SHP77 (cell line): ENCODE measurements at places on chromosomes 3 and 15.

DNA sequence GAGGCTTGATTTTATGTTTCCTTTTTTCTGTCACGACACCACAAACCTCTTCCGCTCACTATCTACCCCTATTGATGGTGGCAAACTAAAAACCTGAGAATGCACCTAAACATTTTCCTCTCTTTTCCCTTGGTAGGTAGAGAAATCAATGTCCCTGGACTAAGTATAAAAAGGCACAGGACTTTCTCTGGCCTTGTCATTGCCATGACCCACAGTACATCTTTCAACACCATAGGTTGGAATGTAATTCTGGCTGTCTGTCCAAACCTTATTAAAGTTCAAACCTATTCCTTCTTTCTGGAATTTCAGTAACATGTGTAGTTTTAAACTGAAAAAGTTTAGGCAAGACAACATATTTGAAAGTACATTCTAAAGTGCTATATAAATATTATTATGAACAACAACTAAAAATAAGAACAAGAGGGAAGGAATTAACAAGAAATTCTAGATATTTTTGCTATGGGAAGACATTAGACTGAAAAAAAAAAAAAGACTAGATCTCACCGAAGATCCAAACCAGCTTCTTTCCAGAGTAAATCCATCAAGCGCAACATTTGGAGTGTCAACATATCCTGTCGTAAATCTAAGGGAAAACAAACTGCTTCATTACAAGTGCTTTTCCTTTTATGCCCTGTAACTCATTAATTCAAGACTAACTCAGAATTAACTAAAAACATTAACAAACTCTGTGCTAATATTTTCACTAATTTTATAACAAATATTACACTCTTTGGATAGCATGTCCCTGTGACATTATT lies 73.1 kb downstream of the FAIM start:
- no peak for DNase-seq

GRCh38 chr3:127908202-127908601 lies 6.8 kb upstream of the KBTBD12 start:
- no peak for DNase-seq

GRCh38 chr15:91331581-91331980 lies 231.5 kb downstream of the SV2B start:
- DNase-seq, result no peak

DNA sequence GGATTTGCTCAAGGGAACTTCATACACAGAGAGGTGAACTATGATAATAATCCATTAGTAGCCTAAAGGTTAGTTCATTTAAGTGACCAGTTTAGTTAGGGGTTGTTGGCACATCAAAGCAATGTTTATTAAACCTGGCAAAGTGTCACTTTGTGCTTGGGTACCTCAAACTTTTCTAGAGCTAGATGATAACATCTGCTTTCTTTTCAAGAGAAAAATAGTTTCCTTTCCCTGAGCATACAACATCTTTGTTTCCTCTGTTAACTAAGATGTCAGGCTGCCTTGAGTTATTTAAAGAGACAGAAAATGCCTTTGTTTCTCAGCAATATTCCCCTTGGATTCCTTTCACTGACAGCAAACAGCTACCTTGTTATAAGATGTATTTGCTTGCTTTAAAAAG lies 26.7 kb upstream of the SMAD3 start:
- no peak for DNase-seq

DNA sequence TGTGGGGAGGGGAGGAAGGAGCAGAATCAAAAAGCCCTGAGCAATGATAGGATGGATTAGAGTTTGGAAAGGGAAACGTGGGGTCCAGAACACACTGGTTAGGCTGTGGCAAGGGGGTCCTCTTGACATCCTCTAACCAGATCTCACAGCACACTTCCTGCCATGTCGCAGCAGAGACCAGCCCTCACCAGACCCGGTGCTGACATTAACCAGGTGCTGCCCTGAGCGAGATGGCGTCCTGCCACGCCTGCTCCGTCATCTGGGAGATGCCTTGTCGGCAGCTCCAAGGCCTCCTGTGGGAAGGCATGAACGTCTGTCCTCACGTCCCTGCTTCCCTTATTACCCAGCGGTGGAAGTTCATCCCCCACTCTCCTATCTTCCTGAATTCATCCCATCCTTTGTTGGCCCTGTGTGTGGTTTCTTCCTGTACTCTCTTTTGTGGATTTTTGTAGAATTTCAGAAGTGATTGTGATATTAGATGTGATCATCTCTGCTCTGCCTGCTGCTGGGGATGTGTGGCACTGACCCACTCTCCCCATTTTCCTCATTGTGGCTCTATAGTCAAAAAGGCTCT lies 29.4 kb upstream of the MYZAP start:
- no peak for DNase-seq

- DNase-seq, result no peak
These were observed 5.0 kb upstream of the ARRDC4 start for GRCh38 chr15:97955529-97955928.

GRCh38 chr15:31328428-31328968 lies 1.9 kb downstream of the KLF13 start:
- no peak for DNase-seq

GRCh38 chr3:158718490-158719170 lies 13.6 kb downstream of the RARRES1 start:
- no peak for DNase-seq

- peak; percentile 75 for DNase-seq
These were observed 15.0 kb downstream of the IL12A start for GRCh38 chr3:160003520-160004128.

DNA sequence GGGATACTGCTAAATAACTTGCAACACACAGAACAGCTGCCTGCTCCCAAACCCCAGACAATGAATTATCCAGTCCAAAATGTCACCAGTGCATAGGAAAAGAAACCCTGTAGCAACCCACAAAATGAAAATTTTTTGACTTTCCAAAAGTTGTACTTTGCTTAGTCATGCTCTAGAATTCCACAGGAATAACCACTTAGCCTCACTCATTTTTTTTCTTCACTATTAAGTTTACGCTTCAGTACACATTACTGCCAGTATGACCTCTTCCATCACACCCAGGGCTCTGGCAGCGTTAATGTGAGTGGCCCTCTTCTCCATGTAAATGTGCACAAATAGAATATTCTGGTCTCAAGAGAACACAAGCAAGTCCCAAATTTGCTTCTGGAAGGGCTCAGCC lies 259.8 kb downstream of the MAGI1 start:
- DNase-seq, result no peak

GRCh38 chr3:33093847-33094246 lies 3.1 kb downstream of the GLB1 start:
- no peak for DNase-seq

GRCh38 chr3:124156866-124157712 lies 165.2 kb upstream of the ROPN1 start:
- DNase-seq, result no peak

GRCh38 chr3:177329854-177330253 lies 132.6 kb upstream of the TBL1XR1 start:
- DNase-seq, result no peak

DNA sequence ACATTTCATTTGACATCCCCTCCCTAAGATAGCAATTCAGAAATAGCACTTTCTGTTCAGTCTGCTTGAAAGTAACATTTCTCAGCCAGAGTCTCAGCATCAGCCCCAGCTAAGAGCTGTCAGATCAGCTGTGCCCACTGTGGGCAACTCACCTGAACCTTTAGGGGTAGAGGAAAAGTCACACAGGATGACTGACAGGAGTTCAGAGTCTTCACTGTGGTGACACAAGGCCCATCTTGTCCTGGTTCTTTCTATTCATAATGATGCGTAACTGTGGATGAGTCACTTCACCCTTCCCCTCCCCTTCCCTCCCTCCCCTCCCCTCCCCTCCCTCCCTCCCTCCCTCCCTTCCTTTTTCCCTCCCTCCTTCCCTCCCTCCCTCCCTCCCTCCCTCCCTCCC lies 96.1 kb upstream of the RASGRP1 start:
- DNase-seq, result no peak

GRCh38 chr15:25714538-25714840 lies 148.6 kb downstream of the ATP10A start:
- DNase-seq, result no peak

DNA sequence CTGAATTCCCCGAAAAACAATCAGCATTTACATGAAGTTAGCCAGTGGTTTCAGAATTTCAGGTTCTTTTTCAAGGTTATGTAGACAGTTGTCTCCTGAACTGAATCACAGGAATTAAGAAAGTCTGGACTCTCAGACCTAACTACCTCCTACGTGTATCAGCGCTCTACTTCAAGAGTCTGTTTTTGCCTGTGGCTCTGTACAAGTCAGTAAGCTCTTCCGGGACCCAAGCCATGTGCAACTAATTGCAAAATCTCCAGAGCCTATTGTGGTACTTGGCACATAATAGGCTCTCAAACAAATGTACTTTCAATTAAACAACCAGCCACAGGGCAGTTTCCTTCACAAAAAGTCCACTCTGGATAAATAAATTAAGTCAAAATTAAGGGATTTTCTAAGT lies 414.2 kb downstream of the PDCD6IP start:
- DNase-seq, result no peak

DNA sequence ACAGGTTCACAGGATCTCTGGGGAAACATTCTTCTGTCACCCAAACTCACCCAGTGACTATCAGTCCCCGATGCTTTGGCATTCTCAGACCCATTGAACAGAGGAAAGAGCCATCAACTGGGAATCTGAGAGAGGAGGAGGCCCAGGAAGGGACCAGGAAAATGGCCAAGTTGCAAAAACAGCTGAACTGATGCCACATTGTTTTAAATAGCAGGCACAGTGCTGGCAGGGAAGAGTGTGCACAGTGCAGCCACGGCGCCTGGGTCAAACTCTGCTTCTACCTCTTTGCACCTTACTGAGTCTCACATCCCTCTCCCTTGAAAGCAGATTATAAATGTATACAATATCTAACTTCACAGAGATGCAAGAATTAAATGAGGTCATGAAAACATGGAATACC lies 66.4 kb downstream of the SRGAP3 start:
- no peak for DNase-seq

DNA sequence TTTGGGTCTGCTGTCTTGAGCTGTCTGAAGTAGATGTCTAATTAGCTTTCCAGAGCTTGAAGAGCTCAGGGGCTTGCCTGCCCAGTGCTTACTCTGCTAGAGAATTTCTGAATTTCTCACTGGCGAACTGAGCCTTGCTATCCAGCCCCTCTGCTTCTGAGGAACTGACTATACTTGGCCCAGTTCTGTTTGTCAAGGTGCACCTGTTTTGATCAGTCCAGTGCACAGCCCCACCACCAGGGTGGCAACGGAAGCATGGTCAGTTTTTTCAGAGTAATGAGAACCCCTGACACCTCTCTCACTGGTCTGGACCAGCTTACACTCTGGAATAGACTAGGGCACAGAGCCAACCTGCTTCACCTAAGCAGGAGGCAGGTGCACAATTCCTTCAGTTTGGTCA lies 25.2 kb downstream of the ITGB5 start:
- DNase-seq, result no peak

- DNase-seq, result peak; percentile 22
These were observed 37.4 kb downstream of the ZNF860 start for GRCh38 chr3:32018757-32019564.

DNA sequence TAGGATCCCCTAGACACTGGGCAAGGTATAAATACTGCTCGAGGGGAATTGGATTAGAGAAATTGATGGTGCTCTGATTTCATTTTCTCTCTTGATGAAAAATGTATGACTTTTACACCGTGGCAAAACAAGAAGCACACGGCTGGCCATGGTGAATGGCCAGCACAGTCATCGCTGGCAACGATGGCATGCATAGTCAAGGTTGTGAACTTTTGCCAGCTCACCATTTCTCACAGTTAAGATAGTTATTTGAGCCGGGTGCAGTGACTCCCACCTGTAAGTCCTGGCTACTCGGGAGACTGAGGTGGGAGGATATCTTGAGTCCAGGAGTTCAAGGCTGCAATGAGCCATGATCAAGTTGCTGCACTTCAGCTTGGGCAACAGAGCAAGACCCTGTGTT lies 95.4 kb downstream of the HMG20A start:
- DNase-seq, result no peak

DNA sequence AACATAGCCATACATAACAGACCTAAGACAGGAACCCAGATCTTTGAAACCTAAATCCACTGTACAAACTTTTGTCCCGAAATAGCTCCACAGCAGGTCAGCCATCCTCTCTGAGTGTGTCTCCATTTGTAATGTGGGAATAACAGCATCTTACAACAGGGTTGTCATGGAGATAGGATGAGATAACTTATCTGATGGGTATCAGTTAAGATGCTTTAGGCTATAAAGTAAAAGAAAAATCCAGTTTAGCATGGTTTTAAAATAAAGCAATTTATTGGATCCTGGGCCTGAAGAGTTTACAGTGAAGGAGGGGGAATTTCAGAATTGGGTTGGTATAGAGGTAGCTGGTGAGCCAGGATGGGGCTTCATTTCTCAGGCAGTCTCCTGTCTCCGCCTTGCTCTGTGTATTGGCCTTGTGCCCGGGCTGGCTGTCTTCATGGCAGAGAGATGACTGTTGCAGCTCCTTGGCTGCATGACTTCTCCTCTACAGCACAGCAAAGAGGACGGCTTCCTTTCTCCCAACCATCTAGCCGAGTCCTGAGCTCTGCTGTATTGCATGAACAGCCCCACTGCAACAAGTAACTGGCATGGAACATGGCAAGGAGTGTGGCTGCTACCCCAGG lies 131.9 kb upstream of the PROK2 start:
- no peak for DNase-seq

- DNase-seq, result no peak
These were observed 349.4 kb downstream of the LRTM1 start for GRCh38 chr3:54578417-54578816.

DNA sequence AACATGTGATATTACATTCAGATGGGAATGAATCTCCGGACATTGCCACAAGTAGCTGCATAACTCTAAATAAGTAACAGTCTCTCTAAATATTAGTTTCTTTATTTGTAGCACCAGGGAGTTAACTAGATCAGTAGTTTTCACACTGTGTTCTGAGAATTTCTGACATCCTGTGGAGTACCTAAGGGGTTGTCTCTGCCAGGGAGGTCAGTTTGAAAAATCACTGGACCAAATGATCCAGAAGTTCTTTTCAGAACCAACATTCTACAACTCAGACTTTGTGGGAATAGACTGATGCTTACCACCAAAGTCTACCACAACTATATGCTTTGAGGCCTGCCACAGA lies 9.0 kb upstream of the ILDR1 start:
- DNase-seq, result no peak
